Globus pallidus (tissue), 1 donor: ENCODE measurements at places on chromosomes 5 and 9.

DNA sequence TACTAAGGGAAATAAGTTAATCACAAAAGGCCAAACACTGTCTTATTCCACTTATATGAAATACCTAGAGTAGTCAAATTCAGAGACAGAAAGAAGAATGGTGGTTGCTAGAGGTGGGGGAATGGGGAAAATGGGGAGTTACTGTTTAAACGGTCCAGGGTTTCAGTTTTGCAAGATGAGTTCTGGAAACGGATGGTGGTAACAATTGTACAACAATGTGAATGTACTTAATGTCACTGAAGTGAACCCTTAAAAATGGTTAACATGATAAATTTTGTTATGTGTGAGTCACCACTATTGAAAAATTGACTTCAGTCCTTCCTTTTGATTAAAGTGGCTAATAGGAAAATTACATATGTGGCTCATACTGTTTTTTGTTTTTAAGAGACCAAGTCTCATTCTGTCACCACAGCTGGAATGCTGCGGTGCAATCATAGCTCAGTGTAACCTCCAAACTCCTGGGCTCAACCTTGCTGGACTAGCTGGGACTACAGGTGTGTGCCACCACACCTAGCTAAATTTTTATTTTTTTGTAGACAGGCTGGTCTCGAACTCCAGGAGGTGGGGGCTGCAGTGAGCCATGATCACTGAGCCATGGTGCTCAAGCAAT, 8.7 kb downstream of the UBQLN1 start:
- DNase-seq, result no peak

DNA sequence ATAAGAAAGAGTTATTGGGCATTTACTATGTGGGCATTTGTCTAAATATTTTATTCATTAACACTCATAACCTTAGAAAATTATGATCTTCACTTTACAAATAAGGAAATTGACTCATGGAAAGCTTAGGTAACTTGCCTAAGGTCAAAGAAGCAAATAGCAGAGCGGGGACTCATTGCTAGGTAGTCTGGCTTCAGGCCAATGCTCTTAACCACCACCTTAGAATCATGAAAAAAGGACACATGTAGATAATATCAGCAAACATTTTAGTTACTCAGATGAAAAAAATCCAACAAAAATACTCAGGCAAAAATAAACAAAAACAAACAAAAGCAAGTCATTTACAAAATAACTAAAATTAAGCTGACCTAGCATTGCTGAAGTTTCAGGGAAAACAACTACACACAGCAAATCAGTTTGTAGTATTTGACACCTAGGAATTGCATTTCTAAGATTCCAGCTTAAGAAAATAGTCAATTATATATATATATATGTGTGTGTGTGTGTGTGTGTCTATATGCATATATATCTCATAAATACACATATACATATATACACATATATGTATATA, 166.0 kb downstream of the HMHB1 start:
- DNase-seq, result no peak

DNA sequence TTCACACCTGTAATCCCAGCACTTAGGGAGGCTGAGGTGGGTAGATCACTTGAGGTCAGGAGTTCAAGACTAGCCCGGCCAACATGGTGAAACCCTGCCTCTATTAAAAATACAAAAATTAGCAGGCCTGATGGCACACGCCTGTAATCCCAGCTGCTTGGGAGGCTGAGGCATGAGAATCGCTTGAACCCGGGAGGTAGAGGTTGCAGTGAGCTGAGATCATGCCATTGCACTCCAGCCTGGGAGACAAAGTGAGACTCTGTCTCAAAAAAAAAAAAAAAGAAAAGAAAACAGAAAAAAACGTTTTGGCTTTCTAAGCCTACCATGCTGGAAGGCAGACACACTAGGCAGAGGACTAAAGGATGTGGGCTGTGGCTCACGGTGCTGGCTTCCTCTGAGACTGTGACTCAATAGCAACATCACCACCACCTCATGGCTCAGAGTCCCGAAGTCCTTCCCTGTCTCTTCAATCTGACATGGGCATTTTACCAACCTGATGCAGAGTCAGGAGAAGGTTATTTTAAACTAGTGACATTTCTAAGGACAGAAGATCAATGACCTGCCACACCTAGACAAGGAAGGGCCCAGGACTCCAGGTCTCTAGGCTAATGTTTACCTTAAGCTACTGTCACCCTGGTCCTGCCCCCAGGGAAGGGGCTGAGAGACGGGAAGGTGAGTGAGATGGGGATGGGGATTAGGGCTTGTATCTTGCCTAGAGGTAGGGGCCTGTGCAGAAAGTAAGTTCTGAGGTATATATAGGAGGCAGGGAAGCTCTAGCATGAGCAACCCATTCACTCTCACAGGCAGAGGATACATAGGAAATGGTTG, 3.7 kb downstream of the ECSCR start:
- DNase-seq, result no peak

DNA sequence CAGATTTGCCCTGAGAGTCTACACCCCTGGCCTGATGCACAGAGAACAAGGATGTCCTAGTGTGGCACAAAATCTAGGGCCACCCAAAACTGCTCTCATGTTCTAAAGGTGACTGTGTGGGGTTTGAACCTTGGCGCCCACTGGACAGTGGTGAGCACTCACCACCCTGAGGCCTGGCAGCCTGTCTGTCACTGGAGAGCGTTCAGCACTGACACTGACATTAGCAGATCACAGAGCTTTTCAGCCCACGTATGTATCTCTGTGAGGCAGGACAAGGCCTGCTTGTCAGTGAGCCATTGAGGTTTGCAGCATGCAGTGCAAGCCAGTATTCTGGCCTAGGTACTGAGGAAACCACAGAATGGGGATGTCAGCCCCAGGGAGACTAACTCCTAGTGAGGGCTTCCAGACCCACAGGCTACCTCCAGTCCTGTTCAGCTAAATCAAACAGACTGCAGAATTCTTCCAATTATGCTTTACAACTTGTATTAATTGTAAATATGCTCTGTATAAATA, 38.9 kb upstream of the SLC2A8 start:
- DNase-seq, result no peak

- DNase-seq, result no peak
Measured at GRCh38 chr5:113364466-113364865, 70.3 kb downstream of the TSSK1B start.

GRCh38 chr5:134139891-134140469, 25.5 kb downstream of the TCF7 start:
- no peak for DNase-seq

- DNase-seq, result peak; percentile 67
Measured at GRCh38 chr5:136754216-136754615, 388.9 kb upstream of the TRPC7 start.

DNA sequence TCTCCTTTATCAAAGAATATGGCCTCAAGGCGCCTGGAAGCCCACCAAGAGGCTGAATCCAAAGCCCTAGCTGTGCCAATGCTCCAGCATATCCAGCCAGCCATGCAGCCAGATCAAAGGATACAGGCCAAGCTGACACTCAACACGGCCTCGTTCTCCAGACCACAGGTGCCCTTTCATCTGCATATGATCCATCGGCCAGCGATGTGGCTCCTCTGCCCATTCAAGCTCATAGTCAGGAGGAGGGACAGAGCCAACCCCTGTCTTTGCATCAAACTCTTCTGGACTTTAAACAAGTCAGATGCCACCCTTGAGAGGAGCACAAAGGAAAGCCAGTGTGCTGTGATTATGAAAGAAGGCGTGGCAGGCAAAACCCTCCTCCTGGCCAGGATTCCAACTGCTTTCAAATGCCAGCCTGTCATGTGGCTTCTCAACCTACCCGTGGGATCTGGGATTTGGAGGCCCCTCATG, 42.5 kb downstream of the ADAM19 start:
- DNase-seq, result no peak

DNA sequence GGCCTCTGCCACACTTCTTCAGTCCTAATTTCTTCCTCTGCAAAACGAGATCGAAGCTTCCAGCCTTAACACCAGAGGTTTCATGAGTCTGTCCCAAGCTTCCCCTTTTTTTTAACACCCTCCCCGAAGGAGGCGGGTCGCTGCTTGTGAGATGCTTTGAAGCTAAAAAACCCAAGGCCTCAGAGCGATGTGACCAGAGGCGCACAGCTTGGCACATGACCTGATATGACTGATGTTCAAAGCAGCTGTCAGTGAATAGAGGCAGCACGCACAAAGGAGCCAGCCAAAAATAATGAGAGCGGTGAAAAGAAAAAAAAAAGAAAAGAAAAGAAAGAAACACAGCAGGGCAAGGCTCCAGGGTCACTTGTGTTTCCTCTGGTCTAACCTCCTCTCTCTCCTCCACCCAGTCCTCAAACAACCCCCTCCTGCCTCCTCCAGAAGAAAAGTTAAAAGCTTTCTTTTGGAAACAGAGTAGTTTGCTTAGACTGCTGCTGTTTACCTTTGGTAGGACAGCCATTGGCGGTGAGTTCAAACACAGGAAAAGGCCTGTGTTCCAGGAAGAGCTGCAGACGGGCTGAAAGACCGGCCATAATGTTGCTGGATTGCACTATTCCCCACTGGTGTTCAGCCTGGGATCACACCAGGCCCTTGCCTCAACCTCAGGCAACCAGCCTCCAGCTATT, 10.9 kb upstream of the ZNF366 start:
- peak; percentile 37 for DNase-seq

DNA sequence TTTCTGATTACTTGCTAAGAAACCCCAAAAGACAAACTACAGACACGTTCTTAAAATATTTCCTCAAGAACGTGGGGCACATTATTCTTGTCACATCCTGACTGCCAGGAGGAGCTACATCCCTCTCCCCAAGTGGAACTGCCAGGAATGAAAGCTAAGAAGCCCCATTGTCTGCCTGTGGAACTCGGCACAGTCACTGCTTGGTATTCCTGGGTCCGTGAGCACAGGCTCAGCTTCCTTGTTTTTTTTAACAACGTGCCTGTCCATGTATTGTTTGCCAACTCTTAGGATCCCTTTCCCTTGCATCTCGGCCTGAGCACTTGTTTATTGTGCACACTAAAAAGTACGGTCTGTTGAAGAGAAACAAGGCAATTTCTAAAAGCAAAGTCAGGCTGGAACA, 47.0 kb upstream of the SELENOP start:
- peak; percentile 95 for DNase-seq

GRCh38 chr9:72755836-72756235, 197.0 kb downstream of the ALDH1A1 start:
- DNase-seq, result no peak

DNA sequence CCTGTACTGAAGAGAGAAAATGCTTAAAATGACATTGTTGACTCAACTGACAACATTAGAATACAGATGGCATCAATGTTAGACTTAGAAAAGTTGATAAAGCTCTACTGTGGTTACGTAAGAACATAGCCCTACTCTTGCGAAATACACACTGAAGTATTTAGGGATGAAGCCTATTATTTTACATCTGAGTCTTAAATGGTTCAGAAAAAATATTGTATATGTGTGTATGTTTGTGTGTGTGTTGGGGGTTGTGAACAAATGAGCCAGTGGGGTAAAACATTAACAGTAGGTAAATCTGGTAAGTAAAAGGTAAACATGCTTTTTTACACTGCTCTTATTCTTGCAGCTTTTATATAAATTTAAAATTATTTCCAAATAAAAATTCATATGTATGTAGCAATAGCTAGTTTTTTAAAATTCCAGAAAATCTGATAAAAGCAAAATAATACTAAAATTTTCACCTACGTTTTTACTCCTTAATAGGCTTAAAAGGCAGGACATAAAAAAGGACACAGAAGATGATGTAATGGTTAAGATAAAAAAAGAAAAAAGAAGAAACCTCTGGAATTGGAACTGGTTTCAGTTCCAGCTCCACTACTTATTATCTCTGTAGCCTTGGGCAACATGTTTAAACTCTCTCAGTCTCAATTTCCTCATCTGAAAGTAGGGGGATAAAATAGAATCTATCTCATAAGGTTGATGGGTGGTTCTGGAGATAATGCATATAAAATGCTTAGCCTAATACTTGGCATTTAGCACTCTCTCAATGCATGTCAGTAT, 44.3 kb downstream of the GARNL3 start:
- peak; percentile 53 for DNase-seq

DNA sequence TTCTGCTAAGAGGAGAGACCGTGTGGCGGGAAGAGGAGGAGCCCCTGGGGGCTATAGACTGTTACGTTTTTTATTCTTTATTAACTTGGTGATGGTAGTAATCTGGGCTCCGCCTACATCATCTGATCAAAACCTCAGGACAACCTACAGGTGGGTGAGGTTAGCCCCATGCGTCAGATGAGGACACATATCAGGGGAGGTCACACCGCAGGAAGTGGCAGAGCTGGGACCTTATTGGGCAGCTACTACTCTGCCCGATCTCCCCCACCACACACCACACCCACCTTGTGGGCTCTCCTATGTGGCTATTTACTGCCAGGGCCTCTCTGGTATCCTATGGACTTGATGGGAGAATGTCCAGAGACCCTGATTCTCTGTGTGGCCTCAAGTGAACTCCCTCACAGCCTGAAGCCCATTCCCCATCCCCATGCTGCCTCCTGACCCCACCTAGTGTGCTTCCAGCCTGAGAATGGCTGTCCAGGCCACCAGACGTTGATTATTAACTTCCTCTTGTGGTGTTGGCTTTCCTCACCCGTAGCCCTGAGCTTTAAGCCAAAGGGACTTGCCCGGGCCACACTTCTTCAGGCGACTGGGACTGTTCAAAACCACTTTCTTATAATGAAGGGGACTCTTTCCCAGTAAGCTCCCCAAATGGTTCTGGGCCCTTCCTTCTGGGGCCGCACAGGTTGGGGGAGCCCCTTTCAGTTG, 8.2 kb downstream of the UNC5A start:
- DNase-seq, result no peak

GRCh38 chr5:140196115-140196814, 21.3 kb downstream of the CYSTM1 start:
- DNase-seq, result no peak

GRCh38 chr5:173420108-173420507, 91.9 kb upstream of the STC2 start:
- DNase-seq, result peak; percentile 55

GRCh38 chr9:86043999-86044398, 55.4 kb downstream of the GOLM1 start:
- peak; percentile 23 for DNase-seq

GRCh38 chr5:143314659-143315058, 88.8 kb downstream of the NR3C1 start:
- DNase-seq, result no peak

DNA sequence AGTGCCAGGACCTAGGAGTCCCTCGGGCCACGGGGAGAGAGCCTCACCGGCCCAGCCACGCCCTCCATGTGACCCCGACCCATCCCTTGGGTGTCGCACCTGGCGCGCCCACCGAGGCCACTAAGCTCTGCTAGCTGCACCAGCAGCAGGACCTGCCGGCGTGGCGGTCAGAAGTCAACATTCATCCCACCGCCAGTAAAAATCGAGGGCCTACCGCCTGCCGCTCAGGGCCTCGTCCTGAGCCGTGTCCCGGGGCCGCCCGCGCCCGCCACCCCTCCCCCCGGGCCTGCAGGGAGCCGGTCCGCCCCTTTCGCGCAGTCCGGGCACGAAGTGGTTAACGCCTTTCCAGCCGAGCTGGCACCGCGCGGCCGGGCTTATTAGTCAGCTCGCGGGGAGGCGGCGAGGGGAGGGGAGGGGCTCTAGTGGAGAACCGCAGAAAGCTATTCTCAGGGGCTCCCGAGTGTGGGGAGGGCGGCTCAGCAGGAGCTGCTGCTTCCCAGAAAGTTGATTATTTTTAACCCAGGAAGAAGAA, 124.4 kb downstream of the C9orf50 start:
- DNase-seq, result peak; percentile 94
